ENCODE measurements at places on chromosomes 3 and 15.

DNA sequence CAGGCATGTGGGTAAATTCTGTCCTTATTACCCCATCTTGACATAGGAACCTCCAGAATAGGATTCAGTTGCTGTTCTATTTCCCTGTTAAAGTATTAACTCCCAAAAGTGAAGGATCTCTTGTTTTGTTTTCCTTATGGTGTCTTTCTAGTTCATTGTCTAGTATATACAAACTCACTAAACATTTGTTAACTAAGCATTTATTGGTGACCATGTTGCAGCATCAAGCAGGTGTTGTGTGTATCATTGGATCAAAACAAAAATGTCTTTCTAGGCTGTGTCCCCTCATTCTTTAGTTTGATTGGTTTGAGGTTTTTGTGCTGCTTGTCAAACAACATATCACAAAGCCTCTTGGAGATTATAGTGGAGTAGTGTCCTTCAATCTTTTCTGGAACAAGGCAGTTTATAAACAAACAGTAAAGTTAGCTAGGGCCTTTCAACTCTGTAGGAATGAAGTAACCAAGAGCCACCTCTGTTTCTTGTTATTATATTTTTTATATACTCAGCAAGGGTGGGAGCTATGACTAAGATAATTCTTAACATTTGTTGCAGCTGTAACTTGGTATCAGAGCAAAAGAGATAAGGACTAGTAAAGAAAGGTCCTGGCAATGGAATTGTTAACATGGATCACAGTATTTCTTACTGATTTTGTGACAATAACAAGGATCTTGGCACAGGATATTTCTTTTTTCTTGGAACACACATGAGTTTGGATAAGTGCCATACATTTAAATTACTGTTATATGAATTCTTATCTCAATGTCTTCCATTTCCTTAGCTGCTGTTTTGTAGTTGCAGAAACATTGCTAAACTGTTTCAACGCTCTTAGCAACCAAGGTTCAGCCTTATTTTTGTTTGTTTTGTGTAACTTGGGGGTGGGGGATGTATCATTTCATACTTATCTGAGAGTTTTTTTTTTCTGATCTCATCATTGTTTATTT lies 49.3 kb downstream of the TMOD3 start:
- no peak for DNase-seq

GRCh38 chr3:85604641-85605040 lies 645.9 kb downstream of the CADM2 start:
- no peak for DNase-seq

DNA sequence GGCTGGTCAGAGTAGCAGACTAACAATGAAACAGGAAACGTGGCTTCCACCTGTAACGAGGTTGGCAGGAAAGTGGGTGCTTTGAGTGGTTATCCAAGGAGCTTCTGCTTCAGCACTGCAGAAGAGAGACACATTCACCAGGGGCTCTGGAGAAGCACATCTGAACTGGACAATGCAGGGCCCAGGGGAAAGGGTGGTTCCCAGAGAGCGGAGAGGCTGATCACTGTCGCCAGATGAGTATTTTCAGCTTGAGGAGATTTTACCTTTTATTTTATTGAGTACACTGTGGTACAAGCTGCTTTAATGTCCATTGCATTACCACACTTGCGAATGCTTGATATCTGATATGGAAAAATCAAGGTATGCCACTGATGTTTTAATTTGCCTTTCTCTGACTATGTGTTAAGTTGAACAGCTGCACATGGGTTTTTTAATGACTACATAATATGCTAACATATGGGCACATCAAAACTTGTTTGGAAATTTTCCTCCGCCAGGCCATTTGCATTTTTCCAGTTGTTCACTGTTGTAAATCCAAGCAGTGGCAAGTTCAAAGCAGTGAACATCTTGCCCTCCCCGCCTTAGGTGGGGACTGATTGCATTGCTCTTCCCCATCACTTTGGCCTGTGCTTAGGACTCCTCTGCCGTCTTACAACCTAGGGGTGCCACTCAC lies 52.1 kb downstream of the LRTM1 start:
- DNase-seq = no peak

GRCh38 chr3:170835336-170835735 lies 34.7 kb downstream of the RPL22L1 start:
- DNase-seq = no peak

- DNase-seq = no peak
Observed at GRCh38 chr3:152097120-152097519, 171.6 kb upstream of the MBNL1 start.

GRCh38 chr3:16467393-16467792 lies 46.1 kb downstream of the RFTN1 start:
- no peak for DNase-seq

GRCh38 chr3:69740103-69741021 lies 1.1 kb downstream of the MITF start:
- DNase-seq = no peak

DNA sequence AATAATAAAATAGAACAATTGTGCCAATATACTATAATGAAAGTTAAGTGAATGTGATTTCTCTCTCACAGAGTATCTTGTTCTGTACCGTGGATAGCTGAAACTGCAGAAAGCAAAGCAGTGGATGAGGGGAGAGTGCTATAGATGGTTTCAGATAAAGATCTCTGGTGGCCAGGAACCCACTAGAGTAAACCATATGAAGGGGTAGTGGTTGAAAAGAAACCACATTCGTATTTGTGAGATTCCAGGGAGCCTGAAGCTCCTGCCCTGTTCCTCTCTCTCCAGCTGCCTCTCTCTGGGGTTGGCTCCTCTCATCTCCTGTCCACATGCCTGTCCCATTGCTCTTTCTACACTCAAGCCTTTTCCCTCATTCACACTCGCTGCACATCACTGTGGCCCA lies 8.9 kb downstream of the ABHD17C start:
- DNase-seq = no peak

GRCh38 chr3:10629671-10630040 lies 124.3 kb upstream of the ATP2B2 start:
- no peak for DNase-seq

- no peak for DNase-seq
Observed at GRCh38 chr3:193572426-193572908, 17.8 kb upstream of the ATP13A4 start.

DNA sequence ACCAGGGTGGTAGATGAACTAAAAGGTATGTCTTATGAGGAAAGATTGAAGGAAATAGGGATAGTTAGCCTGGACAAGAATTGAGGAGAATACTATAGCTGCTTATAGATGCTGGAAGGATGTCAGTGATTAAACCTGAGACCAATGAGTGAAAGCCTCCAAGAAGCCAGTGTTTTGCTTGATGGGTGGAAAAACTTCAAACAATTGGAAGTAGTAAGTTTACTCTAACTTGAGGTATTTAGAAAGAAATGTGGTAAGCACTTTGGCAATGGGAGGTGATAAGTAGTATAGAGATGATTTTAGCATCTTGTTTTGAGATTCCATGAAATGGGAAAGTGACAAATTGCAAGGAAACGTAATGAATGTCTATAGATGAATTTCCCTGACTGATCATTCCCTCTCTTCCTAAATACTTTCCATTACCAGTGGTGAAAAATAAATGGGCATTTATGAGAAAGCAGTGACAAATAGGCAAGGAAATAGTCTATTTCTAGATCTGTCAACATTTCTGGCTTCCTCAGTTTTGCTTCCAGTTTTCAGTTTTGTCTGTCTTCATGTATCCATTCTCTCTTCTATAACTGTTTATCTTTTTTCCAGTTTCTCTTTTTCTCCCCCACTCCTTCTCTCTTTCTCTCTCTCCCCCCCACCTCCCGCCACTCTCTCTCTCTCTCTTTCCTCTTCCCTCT lies 19.2 kb downstream of the SLC15A2 start:
- DNase-seq = no peak

- no peak for DNase-seq
Observed at GRCh38 chr3:133860519-133860918, 35.2 kb downstream of the RAB6B start.

GRCh38 chr15:81023483-81024264 lies 23.0 kb downstream of the TLNRD1 start:
- no peak for DNase-seq

DNA sequence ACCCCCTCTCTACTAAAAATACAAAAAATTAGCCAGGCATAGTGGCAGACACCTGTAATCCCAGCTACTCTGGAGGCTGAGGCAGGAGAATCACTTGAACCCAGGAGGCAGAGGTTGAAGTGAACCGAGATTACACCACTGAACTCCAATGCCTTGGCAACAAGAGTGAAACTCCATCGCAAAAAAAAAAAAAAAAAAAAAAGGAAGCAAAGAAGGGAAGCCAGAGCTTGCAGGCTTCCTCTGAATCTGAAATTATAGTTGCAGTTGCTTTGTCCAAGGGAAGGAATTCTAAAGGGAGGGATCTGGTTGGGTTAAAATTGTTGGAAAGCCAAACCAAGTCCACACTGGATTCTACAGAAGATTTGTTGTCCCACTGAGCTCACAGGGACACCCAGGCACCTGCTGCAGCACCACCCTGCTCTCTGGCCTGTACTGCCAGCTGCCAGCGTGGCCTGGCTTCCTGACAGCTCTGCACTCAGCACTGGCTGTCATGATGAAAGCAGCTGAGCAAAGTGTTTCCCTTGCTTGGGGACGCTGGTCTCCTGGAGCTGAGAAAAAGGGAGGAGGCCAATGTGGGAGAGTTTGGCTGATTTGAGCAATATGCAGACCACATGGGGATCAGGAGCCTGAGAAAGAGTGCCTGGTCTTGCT lies 88.8 kb upstream of the HES1 start:
- DNase-seq = no peak

GRCh38 chr15:38512901-38513300 lies 51.7 kb downstream of the RASGRP1 start:
- no peak for DNase-seq

DNA sequence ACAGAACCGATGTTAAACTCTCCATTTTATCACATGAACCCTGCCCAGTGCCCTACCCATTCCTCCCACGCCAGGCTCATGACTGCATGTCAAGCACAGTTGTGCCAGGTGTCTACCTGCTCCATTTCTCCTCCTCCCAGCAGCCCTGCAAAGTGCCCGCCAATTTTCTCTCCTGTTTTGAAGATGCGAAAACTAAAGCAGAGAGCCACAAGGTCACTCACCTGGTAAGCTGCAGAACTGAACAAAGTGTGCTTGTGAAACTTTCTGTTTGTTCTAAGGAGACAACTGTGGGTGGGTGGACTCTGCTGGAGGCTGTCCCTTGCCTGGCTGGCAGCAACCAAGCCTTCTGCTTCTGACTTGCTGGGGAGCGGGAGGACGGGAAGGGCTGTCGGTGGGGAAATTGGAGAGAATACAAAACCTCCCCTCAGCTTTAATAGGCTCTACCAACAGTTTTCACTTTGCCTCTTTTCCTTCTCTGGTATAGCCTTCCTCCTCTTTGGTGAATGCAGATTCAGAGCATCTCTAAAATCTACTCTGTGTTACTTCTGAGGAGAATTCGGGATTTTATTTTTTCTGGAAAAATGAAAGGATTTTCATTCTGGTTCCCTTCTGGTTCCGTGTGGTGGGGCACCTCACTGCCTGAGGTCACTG lies 23.0 kb downstream of the LIMD1 start:
- no peak for DNase-seq

GRCh38 chr3:160928183-160928726 lies 172.2 kb downstream of the PPM1L start:
- no peak for DNase-seq

DNA sequence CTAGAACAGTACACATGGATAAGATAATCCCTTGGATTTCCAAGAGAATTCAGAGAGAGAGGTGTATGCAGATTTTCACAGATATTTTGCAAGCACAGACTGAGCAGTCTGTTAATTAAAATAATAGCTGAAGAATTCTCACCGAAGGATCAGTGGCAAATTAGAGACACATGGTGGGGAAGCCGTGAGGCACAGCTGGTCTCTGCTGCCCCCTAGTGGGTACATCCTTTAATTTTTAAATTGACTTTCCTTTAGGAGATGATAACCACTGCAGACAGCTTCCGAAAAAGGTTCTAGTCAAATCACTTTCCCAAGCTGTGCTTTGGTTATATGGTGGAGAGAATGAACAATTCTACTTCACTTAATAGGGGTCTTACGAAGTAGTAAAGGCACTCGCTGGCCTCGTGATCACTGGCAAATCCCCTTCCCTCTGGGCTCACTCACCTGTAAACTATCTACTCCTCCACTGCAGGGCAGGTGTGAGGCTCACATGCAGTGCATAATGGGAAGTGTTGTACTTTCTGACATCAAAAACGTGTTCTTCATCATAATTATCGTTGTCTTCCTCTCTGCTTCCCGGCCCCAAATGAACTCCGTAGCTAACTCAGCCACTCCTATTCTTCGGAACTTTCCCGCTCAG lies 19.5 kb downstream of the MESD start:
- peak; percentile 64 for DNase-seq

GRCh38 chr3:50317300-50317699 lies 5.2 kb downstream of the HYAL2 start:
- DNase-seq = no peak

DNA sequence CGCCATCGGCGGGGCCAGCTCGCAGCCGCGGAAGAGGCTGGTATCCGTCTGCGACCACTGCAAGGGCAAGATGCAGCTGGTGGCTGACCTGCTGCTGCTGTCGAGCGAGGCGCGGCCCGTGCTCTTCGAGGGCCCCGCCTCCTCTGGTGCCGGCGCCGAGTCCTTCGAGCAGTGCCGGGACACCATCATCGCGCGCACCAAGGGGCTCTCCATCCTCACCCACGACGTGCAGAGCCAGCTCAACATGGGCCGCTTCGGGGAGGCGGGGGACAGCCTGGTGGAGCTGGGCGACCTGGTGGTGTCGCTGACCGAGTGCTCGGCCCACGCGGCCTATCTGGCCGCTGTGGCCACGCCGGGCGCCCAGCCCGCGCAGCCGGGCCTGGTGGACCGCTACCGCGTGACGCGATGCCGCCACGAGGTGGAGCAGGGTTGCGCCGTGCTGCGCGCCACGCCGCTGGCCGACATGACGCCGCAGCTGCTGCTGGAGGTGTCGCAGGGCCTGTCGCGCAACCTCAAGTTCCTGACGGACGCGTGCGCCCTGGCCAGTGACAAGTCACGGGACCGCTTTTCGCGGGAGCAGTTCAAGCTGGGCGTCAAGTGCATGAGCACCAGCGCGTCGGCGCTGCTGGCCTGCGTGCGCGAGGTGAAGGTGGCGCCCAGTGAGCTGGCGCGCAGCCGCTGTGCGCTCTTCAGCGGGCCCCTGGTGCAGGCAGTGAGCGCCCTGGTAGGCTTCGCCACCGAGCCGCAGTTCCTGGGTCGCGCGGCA lies 1.8 kb downstream of the TLNRD1 start:
- no peak for DNase-seq

GRCh38 chr3:152299249-152299976 lies 30.7 kb downstream of the MBNL1 start:
- no peak for DNase-seq
